BE2C (cell line): ENCODE measurements at places on chromosomes 12 and 14.

- DNase-seq = no peak
Measured at GRCh38 chr14:43792980-43793379, 714.1 kb downstream of the FSCB start.

DNA sequence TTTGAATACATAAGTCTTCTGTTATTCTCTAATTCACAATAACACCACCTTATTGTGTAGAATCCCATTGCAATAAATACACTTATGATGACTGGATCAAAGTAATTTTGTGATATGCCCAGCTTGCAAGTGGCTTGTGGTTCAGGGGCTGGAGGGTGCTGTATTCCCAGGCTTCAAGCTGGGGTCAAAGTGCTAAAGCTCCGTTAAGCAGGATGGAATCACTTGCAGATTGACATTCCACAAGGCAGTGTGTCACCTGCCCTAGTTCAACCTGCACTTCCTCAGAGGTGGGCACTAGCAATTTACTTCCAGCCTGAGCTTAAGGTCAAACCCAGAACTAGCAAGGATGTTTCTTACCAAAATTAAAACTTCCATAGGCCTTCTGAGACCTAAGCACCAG is 166.6 kb downstream of the SSPN start:
- no peak for DNase-seq

GRCh38 chr14:98370352-98370751 is 901.6 kb downstream of the BCL11B start:
- DNase-seq = no peak

DNA sequence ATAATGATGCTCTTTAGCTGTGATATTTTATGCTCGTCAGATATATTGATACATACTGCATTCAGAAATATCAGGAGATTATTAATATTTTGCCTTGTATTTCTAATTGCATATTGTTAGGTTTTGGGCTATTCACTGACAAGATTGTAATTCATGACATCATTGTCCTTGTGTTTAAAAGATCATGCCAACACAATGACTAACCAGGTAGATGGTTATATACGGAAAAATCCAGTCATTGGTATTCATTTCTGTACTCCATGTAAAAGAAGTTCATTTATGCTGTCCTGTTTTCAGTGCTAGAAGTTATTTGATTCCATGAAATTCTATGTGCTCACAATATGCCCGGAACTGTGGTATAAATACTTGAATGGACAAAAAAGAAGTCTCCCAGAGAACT is 107.5 kb downstream of the KITLG start:
- no peak for DNase-seq

DNA sequence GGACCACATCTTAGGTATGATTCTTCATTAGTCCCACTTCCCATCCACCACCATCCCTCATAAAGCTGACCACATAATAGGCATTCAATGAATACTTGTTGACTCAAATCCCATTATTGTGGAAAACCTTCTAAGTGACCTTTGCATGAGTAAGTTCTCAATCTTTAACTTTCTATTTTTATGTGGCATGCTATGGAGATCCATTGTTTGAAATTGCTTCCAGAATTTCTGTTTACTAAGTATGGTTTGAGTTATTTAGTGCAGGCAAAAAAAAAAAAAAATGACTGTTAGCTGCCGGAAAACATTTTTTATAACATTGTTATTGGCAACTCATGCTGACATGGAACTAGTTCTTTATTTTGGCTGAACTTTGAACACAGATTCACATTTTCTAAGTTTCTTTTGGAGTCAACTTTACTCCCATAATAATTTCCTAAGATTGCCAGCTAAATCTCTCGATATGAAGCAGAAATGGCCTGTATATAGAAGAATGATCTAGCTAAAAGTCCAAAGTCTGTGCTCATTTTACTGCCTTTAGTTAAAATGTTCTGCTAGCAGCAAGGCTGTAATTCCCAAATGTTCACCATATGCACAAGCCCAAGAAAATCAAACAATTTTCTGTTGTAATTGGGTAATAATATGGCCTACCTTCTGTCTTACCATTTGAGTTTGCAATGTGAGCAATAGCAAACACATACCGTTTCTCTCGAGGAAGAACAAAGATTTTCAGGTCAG is 77.9 kb downstream of the PTGER2 start:
- DNase-seq = no peak

DNA sequence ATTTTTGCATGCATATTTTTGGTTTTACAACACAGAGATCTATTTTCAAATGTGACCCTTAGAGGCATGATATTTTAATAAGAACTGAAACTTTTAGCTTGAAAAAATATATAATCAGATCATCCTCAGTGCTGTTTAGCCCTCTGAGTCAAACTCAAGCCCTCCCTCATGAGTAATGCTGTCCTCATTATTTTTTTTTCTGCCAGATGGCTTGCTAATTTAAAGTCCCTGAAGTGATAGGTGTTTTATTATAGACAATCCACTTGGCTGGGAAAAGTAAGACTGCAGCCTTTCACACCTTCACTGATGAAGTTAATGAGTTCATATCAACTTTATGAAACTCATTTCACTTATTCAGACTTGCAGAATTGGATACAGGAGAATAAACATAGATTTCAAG is 227.7 kb downstream of the SLC16A7 start:
- DNase-seq = no peak

DNA sequence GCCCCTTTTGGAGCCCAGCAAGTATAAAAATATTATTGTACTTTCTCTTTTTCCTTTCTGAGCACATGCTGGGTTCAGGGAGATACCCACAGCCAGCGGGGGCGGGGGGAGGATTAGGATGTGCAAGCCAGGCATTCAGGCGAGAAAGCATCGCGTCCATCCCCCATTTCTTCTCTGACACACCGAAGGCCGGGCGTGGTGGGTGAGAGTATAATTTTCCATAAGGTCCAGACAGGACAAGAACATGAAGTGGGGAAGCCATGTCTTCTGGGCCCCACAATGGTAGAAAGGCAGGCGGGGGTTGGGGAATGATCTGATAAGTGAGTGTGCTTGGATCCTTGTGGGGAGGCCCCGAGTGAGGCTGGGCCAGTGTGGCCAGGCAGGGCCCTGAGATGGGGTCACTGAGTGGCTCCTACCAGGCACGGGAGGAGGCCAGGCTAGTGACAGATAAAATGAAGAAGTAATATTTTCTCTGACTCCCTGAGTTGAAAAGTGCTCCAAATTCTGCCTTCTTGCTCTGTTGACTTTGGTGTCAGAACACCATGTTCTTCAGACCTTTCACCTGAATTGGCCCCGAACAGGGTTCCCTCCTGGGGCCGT is 10.7 kb upstream of the LRTM2 start:
- no peak for DNase-seq

DNA sequence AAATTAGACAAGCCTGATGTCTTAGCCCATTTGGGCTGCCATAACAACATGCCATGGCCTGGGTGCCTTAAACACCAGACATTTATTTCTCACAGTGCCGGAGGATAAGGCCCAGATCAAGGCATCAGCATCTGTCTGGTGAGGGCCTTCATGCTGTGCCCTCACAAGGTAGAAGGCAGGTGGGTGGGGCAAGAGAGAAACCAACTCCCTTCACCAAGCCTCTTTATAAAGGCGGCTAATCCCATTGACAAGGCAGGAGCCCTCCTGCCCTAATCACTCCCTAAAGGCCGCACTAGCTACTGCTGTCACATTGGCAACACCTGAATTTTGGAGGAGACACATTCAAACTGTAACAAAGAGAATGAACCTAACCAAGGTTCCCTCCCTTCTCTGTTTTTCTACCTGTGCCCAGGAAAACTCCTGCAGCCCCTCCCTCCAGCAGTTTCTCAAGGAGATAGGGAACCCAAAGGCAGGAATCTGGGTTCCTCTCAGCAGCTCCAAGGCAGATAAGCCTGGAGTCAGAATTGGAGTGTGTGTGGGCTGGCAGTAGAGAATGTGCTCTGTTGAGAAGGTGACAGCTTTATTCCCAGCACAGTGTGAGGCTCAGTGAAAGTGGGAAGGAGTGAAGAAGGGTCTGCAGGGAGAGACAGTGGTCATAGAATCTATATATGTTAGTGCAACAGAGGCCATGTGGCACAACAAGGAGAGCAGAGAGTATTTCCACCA is 21.7 kb upstream of the GPATCH2L start:
- DNase-seq = no peak

DNA sequence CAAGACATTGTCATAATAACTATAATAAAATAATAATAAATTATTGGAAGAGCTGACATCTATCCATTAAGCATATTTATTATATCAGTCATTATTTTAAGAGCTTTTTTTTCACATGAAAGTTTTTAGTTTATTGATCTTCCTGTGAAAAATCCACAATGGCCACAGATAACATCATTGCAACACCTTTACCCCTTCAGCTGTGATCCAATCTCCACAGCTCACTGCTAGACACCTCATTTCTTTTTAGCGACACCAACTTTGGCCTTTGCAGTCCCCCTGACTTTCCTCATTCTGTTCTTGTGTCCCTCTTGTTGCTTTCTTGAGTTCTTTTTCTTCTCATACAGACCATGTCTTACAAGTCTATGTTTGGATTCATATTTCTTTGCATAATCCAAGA is 67.4 kb downstream of the STON2 start:
- no peak for DNase-seq

DNA sequence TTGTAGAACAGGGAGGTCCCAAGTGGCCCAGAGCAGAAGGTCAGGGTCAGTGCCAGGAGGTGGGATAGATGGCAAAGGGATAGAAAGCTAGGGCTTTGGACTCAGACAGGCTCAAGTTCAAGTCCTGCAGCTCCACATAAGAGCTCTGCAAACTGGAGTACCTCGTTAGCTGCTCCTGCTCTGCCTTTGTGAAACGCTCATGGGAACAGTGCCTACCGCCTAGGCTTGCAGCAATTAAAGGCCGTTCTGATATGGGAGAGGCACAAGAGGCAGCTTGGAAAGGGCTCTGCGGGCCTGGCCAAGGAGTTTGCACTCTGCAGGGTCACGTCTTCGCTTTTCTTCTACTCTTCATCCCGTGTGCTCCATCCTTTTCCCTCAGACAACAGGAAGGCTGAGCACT is 54.1 kb downstream of the MAP1LC3B2 start:
- DNase-seq = no peak
